Sciatic nerve (tissue), 2 donors: ENCODE measurements at places on chromosomes 7 and 10. TPM values are rescaled to one million over a fixed set of nuclear protein-coding genes. Genes with fewer than 3 reads are reported as not detected.

- peak; percentile 60 for DNase-seq
Observed at GRCh38 chr10:102632394-102633111, 11.7 kb upstream of the TRIM8 start.

DNA sequence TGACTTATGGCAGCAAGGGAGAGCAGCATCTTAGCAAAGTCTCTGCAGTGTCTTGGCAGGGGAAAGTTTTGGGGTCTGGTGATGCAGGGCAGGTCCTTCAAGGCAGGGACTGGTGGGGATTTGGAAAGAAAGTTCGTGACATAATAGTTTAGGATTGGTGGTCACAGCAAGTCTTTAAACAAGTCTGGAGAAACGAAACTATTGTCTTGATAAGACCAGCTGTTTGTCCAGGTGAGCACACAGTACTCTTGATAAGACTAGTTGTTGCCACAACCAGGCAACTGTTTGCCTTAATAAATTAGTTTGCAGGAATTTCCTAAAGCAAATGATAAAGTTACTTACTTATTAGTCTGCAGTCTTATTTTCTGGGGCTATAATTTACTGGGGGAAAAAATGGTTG lies 136.1 kb downstream of the AKR1D1 start:
- DNase-seq, result no peak

The MMRN2 gene
- 66.2 TPM for total RNA-seq

DNA sequence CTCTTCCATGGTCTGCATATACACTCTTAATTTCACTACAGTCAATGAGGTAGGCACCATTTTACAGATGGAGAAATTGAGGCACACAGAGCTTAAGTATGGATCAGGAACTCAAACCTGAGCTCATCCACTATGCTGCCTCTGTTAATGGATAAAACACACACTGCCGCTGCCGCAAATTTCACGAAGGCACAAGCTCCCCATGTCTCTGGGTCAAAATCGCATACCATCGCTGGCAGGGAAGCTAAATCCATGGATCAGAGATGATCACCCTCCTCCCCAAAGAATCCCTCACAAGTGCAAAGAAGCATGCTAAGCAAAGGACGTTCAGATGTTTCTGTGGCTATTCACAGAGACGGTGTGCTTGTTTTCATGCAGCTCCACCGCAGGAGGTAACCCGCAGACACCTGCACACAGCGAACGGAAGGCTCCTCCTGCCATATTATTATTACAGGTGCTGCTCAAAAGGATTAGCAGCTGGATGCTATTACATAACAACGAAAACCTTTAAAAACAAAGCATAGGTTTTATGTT lies 109.3 kb downstream of the UBE2H start:
- no peak for DNase-seq

- DNase-seq, result no peak
Observed at GRCh38 chr7:39733881-39734632, 110.7 kb downstream of the RALA start.

DNA sequence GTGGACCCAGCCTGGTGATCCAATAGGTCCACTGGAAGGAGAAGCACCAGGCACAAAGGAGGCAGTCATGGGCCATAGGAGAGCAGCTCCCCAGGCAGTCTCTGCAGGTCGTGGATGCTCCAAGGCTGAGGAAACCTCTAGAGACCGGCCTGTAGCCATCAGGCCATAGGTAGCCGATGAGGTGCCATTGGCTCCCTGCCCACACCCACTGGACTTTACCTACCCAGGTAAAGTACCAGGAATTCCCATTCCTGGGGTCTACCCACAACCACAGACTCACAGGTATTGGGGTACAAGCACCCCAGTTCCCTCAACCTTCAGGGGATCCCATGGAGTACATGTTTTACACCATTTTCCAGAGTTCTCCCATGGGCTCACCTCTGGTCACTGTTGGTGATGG lies 188.0 kb upstream of the TCERG1L start:
- DNase-seq, result no peak

- DNase-seq, result no peak
Observed at GRCh38 chr7:30727061-30727945, 24.6 kb upstream of the INMT start.

The PTF1A gene
- total RNA-seq, result not detected

GRCh38 chr7:93212881-93213280 lies 13.4 kb downstream of the HEPACAM2 start:
- DNase-seq, result no peak

GRCh38 chr10:124592101-124592500 lies 130.5 kb downstream of the LHPP start:
- no peak for DNase-seq

The PODXL gene
- total RNA-seq, result 54.9 TPM

DNA sequence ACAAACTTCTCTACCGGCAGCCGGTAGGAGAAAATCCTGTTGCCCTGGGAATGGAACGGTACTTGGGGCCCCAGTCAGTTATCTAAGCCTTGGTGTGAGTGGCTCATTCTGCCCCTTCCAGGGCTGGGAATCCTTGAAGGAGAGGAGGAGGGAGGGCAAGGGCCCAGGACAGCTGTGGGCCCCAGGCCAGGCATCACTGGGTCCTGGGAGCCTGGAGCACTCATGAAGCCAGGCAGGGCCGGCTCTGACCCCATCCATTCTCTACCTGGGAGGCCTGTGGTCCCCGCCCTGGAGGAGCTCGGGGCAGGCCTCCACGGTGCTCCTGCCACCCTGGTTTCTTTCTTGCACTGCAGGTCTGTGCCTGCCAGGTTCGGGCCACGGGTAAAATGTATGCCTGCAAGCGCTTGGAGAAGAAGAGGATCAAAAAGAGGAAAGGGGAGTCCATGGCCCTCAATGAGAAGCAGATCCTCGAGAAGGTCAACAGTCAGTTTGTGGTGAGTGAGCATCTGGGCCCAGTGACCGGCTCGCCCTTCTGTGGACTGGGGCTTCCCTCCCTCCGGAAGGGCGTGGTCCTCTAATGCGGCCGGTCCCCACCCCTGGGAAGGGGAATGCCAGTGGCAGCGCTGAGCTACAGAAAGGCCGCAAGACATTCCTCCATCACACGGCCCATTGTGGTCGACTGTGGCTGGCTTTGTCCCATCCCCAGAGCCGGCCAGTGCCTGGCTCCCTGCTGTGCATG lies 111.3 kb downstream of the RGS10 start:
- DNase-seq, result no peak

The CACNB2 gene
- total RNA-seq, result 1.2 TPM

GRCh38 chr10:124180044-124180745 lies 86.8 kb upstream of the CHST15 start:
- no peak for DNase-seq

The IFIT1 gene
- total RNA-seq, result 21.0 TPM

DNA sequence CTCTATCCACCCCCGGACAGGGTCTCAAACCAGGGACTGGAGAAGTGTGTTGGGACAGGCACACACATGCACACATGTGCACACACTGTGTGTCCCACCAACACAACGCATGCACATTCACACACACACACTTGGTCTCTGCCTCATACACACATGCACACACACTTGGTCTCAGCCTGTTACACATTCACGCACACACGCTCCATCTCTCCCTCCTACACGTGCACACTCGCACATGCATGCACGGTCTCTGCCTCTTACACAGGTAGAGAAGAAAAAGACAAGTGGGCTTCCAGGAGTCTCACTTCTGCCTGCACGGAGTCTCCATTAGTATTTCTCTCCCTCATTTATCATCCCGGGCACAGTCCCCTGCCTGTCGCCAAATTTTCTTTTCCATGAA lies 171.2 kb downstream of the EBF3 start:
- DNase-seq, result no peak

GRCh38 chr7:151400626-151401315 lies 9.1 kb downstream of the WDR86 start:
- no peak for DNase-seq

The PGAM2 gene
- 0.85 TPM for total RNA-seq

The PTN gene
- total RNA-seq, result 5.6 TPM

- no peak for DNase-seq
Observed at GRCh38 chr7:70347463-70348254, 749.4 kb downstream of the AUTS2 start.

The H2AZ2 gene
- 159 TPM for total RNA-seq

GRCh38 chr10:32318476-32318896 lies 28.5 kb downstream of the EPC1 start:
- DNase-seq, result no peak

The PITRM1 gene
- 85.7 TPM for total RNA-seq

The SLC39A12 gene
- total RNA-seq, result not detected

- no peak for DNase-seq
Observed at GRCh38 chr10:49361178-49361554, 34.7 kb downstream of the DRGX start.

DNA sequence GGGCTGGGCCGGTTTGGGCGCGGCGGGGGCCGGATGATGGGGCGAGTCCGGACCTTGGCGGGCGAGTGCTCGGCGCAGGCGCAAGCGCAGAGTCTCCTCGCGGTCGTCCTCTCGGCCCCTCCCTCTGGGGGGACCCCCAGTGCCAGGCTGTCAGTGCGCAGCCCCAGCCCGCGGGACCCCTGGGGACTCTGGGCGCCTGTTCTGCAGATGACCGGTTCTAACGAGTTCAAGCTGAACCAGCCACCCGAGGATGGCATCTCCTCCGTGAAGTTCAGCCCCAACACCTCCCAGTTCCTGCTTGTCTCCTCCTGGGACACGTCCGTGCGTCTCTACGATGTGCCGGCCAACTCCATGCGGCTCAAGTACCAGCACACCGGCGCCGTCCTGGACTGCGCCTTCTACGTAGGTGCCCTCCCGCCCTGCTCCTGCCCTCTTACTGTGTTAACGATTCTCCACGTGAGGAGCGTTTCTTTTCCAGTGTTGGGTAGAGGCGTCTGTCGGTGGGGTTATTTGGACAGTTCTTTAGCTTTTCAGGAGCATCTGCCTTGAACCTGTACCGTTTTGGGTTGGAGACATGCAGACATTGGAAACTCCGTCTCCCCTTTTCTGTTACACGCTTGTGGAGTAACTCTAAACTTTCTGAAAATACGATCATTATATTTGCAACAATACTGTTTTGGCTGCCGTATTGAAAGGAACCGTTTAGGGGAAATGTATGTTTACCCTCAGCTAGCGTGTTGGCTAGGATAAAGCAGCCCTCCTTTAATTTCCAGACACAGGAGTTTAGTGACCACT lies 706 bp downstream of the BUB3 start:
- DNase-seq, result no peak

DNA sequence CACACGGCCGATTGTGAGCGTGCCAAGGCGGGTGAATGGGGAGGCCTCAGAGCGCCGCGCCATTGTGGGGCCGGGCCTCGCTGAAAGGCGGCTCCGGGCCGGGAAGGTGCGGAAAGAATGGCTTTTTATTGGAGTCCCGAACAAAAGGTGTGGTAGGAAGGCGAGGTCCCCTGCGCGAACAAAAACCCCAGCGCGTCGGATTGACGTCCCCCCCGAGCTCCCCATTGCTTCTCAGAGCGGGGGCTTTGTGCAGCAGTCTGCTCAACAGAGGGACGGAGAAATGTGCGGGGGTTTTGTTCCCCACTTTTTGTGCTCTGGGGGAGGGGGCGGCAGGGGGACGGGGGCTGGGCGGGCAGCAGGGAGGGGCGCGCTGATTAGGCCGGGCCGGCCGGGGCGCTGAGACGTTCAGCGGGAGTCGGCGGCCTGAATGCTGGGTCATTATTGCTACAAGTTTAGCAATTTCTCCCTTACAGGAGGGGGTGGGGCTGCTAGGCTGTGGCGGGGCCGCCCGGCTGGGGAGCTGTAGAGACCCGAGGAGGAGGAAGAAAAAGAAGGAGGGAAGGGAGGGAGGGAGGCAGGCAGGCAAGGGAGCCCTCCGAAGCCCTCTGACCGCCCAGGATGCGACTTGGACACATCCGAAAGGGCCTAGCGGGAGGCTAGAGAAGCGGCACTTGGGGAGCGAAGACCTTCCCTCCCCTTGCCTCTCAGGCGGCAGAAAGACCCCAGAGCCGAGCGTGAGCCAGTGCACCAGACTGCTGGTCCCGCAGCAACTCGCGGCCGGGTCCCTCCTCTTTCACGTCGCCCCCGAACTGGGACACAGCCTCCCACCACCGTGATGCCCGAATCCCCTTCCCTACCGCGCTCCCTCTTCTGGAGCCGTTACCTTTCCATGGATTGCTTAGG lies 4.6 kb downstream of the NKX2-3 start:
- DNase-seq, result no peak

DNA sequence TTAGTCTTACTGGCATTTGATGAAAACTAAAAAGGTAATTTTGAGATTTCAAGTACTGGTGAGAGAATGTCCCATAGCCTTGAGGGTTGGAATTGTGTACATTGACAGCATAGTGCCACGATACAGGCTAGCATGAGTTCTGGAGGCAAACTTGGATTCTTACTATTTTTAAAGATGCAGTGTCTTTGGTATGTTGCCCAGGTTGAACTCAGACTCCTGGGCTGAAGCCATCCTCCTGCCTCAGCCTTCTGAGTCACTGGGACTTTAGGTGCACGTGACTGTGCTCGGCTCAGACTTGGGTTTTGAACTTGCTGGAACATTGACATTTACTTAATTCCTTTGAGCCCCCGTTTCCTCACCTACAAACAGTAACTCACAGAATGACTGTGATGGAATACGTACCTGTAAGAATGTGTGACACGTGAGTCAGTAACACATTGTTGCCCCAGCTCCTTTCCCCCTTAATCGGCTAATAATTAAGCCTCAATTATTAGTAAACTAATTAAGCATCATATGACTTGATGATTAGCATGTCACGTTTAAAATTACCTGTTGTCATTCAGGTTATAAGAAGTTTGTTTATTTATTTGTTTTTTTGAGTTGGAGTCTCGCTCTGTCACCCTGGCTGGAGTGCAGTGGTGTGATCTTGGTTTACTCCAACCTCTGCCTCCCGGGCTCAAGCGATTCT lies 10.6 kb downstream of the DNAJB6 start:
- no peak for DNase-seq

DNA sequence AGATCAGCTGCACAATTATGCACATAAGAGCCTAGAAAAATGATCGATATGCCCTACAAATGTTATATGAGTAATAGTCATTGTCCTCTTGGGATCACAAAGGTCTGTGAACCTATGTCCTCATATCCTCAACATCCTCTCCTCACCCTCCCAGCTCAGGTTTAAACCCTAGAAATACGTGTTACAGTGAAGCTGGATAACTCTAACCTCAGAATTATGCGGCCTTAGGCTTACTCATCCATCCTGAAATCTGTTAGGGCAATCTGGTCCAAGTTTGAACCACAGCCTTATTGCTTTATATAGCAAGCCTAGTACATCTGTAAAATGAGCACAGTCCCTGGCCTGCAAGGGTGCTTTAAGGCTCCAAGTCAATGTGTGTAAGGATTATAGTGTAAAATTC lies 84.2 kb upstream of the FRMD4A start:
- no peak for DNase-seq

DNA sequence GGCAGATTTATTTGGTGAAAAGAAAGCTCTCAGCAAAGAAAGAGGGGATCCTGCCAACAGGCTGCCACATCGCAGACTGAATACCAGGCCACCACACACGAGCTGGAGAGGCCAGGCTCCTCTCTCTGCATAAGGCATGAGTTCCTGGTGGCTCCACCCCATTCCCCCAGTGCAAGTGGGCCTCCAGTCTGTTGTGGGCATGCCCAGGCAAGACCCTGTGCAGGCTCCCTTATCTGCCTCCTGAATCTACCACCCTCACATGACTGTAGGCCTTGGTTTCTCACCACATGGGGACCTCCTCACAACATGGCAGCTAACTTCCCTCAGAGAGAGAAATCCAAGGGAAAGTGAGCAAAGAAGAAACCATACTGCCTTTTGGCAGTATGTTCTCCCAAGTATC lies 26.7 kb upstream of the CUL1 start:
- DNase-seq, result no peak
